ENCODE measurements at places on chromosomes 11 and 22.

DNA sequence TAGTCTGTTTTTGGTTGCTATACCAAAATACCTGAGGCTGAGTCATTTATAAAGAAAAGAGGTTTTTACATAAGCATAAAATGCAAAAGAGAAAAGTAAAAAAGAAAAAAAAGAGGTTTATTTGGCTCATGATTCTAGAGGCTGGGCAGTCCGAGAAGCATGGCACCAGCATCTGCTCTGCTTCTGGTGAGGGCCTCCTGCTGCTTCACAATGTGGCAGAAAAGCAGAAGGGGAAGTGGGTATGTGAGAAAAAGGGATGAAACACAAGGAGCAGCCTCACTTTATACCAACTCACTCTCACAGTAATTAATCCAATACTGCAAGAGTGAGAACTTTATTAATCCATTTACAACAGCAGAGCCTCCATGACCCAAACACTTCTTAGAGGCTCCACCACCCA, 47.1 kb downstream of the MTNR1B start:
- DNase-seq, result no peak

- DNase-seq, result no peak
Measured at GRCh38 chr11:102929972-102930371, 25.6 kb downstream of the MMP13 start.

DNA sequence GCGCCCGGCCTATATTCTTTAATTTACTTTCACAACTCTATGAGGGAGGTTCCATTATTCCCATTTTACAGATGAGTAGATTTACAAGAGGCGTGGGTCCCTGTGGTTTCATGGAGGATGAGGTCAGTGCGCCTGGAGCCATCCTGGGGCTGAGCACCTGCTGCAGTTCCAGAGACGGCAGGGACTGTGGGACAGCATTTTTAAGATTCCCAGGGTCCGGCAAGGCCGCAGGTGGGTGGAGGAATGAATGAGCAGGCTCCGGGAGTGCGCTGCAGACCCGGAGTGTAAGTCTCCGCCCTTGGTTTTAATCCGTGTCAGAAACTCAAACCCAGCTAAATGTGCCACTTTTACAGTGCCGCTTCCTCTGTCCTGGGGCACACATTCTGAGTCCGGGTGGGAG, 4.1 kb upstream of the CHRM1 start:
- DNase-seq, result no peak

GRCh38 chr22:19892257-19892879, 37.7 kb upstream of the GNB1L start:
- DNase-seq, result no peak

- DNase-seq, result no peak
Measured at GRCh38 chr22:43876866-43877509, 14.7 kb upstream of the SULT4A1 start.

All from NCI-H1436 treated with DMSO at 0.1 percent for 48 hours (cell line).